ENCODE measurements at places on chromosomes 2 and 18. TPM values are rescaled to one million over a fixed set of nuclear protein-coding genes. Genes with fewer than 3 reads are reported as not detected.

- DNase-seq: peak; percentile 97
Observed at GRCh38 chr2:45009303-45009927, at the start of gene SIX2. Gene SIX2 (minus strand): TSS chr2:45009452. CDS start chr2:45009110, 342 bp downstream.

GRCh38 chr2:47457268-47457667 is 54.3 kb downstream of the MSH2 start:
- DNase-seq: no peak

DNA sequence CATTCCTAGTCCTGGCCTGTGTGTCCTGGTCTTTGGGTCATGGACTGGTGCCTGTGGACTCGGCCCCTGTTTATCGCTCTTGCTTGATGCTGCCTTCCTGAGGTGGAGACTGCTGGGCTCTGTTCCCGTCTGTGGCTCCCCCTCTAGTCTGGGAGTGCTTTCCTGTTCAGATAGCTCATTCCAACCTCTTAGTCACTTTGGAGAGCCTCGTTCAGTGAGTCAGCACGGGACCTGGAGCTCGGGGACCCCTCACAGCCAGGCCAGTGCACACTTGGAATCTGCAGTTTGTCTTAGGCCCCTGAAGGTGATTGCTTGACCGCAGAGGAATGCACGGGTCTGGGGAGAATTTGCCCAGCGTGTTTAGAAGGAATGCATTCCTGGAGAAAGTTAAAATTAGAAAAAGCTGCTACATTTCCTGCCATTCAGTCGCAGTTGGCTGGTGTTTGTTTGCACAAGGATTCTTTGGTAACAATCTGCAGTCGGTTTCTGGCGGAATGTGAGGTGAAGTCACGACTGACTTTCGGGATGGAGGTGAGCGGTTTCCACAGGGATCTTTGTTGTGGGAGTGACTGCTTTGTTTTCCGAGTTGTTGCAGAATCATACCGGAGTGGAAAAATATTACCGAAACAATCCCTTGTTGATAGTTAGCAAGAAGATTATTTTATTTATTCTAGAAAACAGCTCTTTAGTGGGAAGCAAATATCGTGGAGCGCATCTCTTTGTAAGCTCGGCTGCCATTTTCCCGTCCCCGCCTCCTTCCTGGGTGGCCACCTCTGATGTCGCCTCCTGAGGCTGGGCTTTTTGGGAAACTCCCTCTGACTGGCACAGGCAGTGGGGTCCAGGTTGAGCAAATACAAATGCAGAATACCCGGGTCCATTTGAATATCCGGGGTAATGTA is 29.6 kb downstream of the SH3BP4 start:
- peak; percentile 99 for DNase-seq

DNA sequence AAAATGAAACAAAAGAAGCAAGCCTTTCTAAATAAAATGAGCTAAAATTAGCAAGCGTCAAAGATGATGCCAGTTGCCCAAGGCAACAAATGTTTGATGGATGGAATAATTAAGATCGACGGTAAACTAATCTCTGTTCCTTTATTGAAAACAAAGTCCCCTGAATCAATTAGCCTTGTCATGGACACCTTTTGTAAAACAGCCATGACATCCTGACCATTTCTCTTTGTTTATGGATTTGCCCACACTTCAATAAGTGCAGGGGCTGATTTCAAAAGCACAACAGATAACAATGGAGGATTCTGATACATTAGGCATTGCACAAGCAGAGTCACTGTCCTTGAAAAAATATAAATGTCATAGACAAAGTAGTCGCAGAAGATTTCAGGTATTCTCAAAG is 160.1 kb upstream of the HNRNPA3 start:
- DNase-seq: no peak

DNA sequence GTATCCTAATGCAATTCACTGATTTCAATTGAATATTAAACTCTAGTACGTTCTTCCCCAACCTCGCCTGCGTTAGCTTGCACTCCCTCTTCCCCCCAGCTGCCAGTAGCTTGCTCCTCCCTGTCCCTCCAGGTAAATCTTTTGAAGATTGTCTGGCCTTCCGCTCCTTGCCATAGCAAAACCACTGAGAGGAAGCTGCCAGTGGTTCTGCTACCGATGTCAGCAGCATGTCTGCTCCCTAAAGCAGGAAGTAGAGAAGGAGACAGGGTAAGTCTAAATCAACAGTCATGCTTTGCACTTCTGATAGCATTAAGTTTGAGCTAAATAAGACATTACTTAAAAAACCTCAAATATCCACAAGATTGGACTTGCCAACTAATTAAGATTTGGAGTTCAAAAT is 89.1 kb downstream of the SCN2A start:
- no peak for DNase-seq

The MFSD2B gene
- total RNA-seq: 0.82 TPM

- no peak for DNase-seq
Observed at GRCh38 chr18:49214706-49215105, 245.7 kb downstream of the DYM start.

- DNase-seq: no peak
Observed at GRCh38 chr2:15498554-15498953, 62.6 kb downstream of the NBAS start.

The PIGN gene
- total RNA-seq: 31.1 TPM

DNA sequence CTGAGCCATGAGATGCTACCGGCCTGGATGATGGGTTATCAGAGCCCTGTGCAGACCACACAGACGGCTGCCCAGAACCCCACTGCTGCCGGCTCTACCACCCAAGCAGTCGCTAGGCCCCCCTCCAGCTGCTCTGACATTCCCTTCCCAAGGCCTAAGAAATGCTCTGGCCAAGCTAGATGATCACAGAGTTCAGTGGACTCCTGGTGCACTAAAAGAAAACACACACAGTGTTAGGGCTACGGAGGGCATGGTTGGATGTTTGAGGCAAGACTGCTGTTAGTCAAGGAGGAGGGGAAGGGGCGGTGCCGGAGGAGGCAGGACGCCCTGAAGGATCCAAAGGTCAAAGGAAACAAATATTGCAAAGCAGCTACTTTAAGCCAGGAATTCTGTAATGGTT is 174.5 kb downstream of the MYCN start:
- DNase-seq: no peak

- no peak for DNase-seq
Observed at GRCh38 chr2:216206041-216206703, 97.0 kb downstream of the XRCC5 start.

The CDH2 gene
- total RNA-seq: 59.5 TPM

GRCh38 chr2:230717600-230717999 is 5.0 kb downstream of the CAB39 start:
- DNase-seq: no peak

- DNase-seq: no peak
Observed at GRCh38 chr2:101956465-101957438, 35.0 kb upstream of the IL1R2 start.

DNA sequence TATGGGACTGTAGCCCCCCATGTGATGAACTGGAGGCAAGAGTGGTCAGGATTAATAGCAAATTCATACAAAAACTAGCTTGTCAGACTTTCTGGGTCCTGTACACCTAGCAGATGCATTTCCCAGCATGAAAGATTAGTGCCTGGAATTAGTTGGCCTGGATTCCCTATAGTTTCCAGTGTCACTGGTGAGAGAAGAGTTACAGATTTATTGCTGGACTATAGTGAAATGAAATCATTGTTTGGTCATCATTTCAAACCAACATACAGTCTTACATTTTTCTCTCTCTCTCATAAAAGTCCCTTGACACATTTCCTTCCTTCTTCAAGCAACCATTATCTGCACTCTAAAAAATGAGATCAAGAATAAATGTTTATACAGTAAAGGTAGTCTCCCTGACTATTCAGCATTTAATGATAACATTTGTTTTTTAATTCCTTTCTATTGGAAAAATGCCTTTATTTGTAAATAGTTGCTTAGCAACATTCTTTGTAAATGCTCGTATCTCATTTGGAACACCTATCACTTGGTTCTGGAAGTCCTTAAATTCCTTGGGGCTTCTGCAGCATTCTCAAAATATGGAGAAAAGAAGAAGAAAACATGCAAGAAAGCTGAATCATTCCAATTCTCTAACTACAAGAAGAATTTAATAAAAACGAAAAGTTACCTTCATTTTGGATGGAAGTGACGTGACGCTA is 144.4 kb downstream of the MREG start:
- peak; percentile 63 for DNase-seq

The SLC16A14 gene
- 0.22 TPM for total RNA-seq

The HOXD9 gene
- 3.9 TPM for total RNA-seq

- no peak for DNase-seq
Observed at GRCh38 chr2:15719566-15720313, 128.1 kb downstream of the DDX1 start.

The PSMA8 gene
- total RNA-seq: not detected

DNA sequence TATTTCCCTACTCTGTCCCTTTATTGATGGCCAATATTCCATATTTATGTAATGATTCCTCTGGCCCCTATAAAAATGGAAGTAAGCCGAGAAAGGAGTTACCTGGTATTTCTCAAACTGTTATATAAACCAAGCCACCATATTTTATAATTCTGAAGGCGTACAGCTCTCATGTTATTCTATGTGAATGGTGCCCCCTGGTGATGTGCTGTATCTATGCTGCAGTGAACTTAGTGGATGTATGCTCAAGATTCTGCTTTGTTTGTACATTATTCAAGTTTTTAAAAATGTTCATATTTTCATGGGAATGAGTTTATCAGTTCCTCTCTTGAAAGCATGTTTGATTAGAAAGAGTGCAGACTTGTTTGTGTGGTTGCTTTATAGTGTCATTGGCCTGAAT is 194.5 kb upstream of the LRRTM1 start:
- DNase-seq: no peak

GRCh38 chr2:237636578-237636977 is 9.2 kb downstream of the LRRFIP1 start:
- DNase-seq: no peak

GRCh38 chr2:20141056-20141762 is 83.7 kb downstream of the SDC1 start:
- peak; percentile 94 for DNase-seq

GRCh38 chr2:231250698-231251097 is 52.3 kb downstream of the ARMC9 start:
- DNase-seq: no peak

The MC2R gene
- total RNA-seq: not detected

The ACMSD gene
- not detected for total RNA-seq

The AKAIN1 gene
- not detected for total RNA-seq

DNA sequence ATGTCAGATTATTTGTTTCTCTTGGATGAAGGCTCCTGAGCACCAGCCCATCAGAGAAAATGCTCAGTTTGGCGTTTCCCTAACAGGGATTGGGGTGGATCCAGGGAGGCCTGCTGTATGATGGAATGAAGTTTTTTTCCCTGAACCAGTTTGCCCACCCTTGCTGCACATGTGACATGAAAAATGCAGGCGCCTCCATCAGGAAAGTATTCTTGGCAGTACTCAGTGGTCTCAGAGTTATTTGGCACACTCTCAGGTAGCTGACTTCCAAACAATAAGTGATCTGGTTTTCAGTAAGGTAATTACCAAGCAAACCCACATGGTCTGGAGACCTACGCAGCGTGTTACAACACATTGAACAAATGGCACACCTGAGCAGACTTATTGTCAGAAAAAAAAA is 254.9 kb downstream of the PAX3 start:
- DNase-seq: no peak

The LPIN2 gene
- 24.4 TPM for total RNA-seq

- DNase-seq: no peak
Observed at GRCh38 chr2:124610866-124611265, 585.8 kb downstream of the CNTNAP5 start.

DNA sequence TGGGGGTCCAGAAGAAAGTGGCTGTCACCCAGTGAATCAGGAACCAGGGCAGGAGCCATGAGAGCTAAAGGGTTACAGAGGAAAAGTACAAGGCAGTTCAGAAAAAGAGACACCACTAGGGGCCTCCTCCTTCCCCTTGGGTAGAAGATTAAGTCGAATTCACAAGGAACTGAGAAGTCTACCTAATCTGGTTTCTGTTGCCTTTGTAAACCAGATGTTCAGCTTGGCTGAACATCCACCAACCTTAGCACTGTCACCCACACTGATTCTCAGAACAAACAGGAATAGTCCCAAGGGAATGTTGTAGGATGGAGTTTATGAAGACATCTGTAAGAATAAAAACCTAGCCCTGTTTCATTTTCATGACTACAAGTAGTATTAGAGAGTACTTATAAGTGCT is 90.4 kb upstream of the NOSTRIN start:
- DNase-seq: no peak

DNA sequence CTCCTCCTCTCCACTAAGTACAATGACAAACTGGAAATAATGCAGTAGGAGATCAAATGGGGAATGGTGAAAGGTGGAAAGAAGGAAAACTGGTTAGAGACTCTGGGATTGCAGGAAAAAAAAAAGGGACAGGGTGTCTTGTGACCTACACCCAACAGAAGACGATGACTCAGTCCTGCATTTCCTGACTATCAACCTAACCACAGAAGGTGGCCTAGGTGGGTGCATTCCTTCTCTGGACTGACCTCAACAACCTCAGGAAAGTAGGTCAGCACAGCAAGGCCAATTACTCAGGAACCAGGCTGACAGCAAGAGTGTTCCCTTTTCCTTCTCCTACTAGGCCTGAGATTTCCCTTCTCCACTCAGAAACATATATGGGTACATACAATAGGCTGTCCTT is 1386.4 kb upstream of the ZEB2 start:
- DNase-seq: peak; percentile 2

Data from endothelial cell of umbilical vein (primary cell).